GM06990 (cell line): ENCODE measurements at places on chromosomes 1 and 21.
A peak's percentile ranks its signal among the peaks of the same experiment; 100 is the strongest.

GRCh38 chr1:112337028-112337531 is 58.9 kb upstream of the CTTNBP2NL start:
- DNase-seq = no peak

DNA sequence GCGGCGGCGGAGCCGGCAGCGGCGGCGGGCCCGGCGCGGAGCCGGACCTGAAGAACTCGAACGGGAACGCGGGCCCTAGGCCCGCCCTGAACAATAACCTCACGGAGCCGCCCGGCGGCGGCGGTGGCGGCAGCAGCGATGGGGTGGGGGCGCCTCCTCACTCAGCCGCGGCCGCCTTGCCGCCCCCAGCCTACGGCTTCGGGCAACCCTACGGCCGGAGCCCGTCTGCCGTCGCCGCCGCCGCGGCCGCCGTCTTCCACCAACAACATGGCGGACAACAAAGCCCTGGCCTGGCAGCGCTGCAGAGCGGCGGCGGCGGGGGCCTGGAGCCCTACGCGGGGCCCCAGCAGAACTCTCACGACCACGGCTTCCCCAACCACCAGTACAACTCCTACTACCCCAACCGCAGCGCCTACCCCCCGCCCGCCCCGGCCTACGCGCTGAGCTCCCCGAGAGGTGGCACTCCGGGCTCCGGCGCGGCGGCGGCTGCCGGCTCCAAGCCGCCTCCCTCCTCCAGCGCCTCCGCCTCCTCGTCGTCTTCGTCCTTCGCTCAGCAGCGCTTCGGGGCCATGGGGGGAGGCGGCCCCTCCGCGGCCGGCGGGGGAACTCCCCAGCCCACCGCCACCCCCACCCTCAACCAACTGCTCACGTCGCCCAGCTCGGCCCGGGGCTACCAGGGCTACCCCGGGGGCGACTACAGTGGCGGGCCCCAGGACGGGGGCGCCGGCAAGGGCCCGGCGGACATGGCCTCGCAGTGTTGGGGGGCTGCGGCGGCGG is 1.0 kb downstream of the ARID1A start:
- peak; percentile 75 for DNase-seq

DNA sequence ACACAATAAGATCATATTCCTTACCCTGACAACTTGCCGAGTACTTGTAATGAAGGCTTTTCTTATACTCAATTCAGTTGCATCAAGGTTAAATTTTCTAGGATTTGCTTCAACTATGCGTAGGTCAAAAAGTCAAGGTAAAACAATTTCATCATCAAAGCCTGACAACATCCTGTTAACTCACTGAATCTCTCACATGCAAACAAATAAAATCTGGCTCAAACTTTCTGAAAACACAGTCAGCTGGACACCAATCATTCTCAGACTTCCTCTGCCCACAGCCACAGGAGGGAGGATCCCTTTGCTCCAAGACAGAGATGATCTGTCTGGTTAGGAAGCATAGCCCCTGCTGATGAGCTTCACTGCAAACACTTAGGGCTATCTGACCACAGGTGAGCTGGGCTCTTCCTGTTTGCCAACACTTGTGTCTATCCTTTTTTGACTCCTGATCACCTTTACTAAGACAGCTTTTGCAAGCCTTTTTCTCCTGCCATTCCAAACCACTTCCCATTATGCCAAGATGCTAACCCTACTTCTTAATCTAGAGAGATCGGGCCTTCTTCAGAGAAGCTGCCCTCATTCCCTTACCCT is 20.0 kb downstream of the STX6 start:
- DNase-seq = no peak

- no peak for DNase-seq
These were observed 7.5 kb upstream of the PUM1 start for GRCh38 chr1:31073044-31073443.

GRCh38 chr1:93503816-93504215 is 55.9 kb downstream of the FNBP1L start:
- no peak for DNase-seq

DNA sequence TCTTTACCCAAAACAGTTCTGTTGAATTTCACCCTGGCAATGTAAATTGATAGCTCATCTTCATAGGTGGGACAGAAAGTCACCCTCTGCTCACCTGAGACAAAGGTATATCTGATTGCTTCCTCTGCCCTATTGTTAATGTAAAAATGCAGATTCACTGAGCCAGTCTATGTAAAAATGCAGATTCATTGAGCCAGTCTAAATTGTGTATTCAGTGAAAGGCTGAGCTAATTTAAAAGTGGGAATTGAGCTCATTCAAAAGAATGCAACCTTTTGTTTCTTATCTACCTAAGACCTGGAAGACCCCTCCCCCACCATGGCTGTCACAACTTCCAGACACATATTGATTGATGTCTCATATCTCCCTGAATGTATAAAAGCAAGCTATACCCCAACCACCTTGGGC is 4.8 kb upstream of the MYSM1 start:
- no peak for DNase-seq
